ENCODE measurements at places on chromosomes 5 and 9.

GRCh38 chr9:16410601-16411280 is 459.7 kb downstream of the BNC2 start:
- DNase-seq, result no peak

DNA sequence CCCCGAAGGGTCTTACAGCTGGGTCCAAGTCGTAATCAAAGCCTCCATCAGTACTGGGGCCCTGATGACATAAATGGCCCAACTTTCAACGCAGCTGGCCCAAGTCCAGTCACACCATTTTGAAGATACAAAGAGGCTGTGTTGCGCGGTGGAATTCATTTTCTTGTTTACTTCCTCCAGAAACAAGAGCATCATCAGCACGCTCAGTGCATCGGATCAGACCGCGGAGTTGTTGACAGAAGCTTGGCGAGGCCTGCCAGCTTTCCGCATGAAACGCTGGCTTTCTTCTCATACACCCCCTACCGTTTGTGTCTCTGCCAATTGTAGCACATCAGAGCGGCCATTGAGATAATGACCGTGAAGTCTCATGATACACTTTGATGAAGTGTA is 101.7 kb upstream of the SPATA31D4 start:
- no peak for DNase-seq

DNA sequence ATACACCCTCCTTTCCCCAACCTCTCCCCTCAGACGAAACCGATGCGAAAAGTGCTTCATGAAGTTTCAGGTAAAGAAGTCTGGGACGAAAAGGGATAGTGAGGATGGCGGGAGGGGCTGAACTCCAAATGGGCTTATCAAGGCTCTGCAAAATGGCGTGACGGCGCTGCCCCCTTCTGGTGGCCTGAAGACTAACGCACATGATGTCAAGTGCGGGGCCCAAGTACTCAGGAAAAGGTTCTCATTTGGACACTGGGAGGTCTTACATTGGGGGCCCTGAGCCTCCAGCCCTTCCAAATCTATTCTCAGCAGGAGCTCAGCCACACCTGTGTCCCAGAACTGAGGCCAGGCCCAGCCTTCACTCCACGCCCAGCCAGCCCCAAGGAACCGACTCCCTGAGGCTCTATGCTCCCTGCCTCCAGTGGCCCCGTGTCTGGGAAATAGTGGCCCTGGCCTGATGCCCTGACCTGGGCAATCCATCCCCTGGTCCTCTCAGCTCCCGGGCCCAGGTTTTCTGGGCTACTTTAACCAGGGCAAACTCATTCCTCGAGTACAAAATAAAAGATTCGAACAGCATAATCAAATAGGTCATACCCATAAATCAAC is 119.9 kb downstream of the KCNIP1 start:
- DNase-seq, result peak; percentile 37

- DNase-seq, result no peak
These were observed 29.0 kb downstream of the LIFR start for GRCh38 chr5:38527475-38527874.

GRCh38 chr5:109411627-109412026 is 1.9 kb upstream of the PJA2 start:
- no peak for DNase-seq

GRCh38 chr5:64207978-64208377 is 42.3 kb downstream of the RNF180 start:
- DNase-seq, result no peak

DNA sequence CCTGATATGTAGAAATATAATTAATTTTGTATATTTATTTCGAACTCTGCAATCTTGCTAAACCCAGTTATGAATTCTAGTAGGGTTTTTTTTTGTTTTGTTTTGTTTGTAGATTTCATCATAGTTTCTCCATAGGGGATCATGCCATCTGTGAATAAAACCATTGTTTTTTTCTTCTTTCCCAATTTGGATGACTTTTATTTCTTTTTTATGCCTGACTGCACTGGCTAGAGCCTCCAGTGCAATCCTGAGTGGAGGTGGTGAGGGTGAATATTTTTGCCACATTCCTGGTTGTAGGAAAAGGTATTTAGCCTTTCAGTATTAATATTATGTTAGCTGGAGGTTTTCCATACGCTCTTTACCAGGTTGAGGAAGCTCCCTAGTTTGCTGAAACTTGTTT is 70.0 kb upstream of the GFPT2 start:
- no peak for DNase-seq

GRCh38 chr9:21708856-21709255 is 93.6 kb upstream of the MTAP start:
- no peak for DNase-seq

- DNase-seq, result peak; percentile 41
These were observed 28.1 kb downstream of the NDUFA8 start for GRCh38 chr9:122131401-122132001.
